LoVo (cell line): ENCODE measurements at places on chromosomes 2 and 18.
A peak's percentile ranks its signal among the peaks of the same experiment; 100 is the strongest.

DNA sequence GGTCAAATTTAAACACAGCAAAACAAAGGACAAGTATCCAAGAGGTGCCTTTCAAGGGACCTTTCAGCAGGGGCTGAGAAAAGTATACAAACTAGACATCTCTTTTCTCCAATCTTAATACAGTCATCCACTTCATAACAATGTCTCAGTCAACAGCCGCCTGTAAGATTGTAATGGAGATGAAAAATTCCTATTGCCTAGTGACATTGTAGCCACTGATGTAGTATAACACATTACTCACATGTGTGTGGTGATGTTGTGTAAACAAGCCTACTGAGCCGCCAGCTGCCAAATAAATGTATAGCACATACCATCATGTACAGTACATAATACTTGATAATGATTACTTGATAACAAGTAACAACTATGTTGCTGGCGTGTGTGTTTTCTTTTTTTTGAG lies 31.0 kb downstream of the VIT start:
- DNase-seq, result no peak

GRCh38 chr2:135728064-135728743 lies 13.5 kb upstream of the UBXN4 start:
- no peak for DNase-seq

DNA sequence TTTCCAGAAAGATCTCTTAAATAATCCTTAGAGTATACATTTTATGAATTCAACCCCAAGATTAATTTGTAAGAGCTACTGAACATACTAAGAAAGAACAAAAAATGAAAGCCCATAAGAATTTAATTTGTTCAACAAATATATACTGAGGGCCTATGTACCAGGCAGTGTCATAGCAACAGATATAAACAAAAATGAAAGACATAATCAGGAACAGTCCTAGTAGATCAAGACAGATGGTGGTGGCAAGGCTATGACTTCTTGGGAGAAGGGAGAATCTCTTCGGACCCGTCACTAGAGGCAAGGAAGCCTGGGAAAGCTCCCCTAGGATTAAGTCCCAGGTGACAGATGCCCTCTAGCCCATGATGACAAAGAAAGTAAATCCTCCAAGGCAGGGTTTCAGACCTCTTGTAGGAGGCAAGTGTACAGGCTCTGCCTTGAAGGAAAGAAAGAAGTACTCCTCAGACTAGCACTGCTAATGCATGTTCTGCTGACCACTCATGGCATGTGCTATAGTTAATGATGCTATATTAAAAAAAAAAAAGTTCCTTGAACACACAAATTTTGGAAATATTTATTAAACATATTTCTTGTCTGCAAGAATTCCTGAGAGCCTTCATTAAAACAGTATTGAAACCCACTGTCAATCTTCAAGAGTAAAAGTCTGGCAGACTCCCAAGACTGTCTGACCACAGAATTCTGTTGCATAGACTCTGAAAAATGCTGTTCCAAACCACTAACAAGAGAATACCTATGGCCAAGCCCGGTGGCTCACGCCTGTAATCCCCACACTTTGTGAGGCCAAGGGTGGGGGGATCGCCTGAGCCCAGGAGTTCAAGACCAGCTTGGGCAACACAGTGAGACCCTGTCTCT lies 31.5 kb downstream of the NOL10 start:
- peak; percentile 54 for DNase-seq

GRCh38 chr2:165275932-165276331 lies 36.7 kb downstream of the SCN2A start:
- DNase-seq, result no peak

GRCh38 chr2:200863782-200864175 lies 679 bp downstream of the CLK1 start:
- no peak for DNase-seq

DNA sequence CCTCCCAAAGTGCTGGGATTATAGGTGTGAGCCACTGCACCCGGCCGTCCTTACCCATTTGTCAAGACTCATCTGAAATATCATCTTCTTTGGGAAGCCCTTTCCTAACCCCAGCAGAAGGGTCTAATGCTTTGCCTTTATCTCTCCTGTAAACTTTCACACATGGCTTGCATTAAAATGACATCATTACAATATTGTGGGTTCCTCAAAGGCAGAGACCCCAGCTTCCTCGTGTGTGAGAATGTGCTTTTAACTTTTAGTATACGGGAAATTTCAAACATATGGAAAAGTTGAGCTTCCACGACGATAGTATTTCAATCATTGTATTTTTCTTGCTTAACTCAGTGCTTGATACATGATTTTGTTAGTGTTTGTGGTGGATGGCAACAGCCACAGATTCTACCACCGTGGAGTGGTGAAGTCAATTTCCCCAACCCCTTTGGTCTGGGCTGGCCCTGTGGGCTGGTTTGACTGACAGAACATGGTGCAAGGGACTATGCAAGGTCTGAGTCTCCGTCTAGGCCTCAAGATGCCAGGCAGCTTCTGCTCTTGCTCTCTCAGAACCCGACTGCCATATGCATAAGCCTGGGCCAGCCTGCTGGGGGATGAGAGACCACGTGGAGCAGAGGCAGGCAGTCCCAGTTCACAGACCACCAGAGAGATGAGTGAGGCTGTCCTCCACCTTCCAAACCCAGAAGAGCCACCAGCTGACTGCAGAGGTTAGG lies 39.9 kb downstream of the NGEF start:
- DNase-seq, result no peak

DNA sequence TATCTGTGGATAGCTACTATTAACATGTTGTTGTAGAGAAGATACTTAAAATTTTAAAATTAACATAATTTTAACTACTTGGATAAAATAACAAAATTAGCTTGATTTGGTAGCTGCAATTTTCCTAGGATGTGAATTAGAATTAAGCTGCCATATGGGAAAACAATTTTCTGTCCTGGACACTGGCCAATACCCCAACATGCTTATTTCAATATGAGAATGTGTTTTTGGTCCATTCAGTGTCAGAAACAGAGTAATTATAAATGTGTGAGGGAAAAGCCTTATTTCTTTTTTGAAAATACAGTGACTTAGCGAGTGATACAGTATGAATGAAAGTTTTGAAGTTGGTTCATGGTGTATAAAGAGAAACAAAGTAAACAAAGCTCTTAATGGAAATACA lies 948.3 kb upstream of the GYPC start:
- DNase-seq, result no peak

GRCh38 chr18:13279181-13280069 lies 60.9 kb downstream of the LDLRAD4 start:
- no peak for DNase-seq

DNA sequence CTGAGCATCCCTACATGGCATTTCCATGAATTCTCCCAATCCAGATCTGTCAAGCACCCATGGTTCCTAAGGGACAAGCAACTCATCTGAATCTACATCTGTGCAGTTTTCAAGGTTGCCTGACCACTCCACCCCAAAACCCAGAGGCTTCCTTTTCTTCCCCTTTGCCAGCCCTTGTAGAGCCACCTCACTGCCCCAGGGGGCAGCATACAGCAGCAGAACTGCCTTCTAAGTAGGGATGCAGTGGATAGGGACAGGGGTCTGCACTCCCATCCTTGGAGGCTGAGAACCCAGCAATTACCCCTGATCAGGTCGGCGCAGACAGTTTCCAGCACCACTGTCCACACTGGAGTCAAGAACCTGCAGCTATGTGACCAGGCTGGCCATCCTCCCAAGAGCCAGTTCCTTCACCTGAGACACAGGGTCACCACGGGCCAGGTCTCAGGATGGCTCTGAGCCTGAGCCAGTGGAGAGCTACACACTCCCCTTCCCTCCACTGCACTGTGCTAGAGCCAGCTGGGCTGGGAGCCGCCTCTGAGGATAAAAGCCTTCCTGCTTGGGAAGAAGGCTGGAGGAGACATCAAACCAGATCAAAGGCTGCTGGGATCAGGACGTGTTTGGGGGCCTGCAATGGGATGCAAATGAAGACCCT lies 283.1 kb downstream of the CELF4 start:
- DNase-seq, result no peak

DNA sequence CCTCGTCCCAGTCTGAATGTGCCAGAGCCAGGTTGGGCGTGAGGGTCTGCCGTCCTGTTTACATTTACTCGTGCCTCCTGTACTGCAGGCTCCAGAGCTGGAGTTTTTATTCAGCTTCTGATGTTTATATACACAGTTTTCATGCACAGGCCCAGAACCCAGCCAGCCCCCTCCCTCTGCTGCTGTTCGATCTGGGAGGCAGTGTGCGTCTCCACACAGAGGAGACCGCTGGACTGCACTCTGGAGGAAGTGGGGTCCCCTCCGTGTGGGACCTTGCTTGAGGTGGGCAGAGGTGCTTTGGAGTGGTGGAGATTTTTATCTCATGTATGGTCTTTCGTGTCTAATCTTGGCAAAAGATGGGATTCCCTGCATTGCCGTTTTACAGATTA lies 90.6 kb downstream of the GLI2 start:
- no peak for DNase-seq

GRCh38 chr2:159637988-159638501 lies 21.7 kb upstream of the BAZ2B start:
- peak; percentile 62 for DNase-seq

DNA sequence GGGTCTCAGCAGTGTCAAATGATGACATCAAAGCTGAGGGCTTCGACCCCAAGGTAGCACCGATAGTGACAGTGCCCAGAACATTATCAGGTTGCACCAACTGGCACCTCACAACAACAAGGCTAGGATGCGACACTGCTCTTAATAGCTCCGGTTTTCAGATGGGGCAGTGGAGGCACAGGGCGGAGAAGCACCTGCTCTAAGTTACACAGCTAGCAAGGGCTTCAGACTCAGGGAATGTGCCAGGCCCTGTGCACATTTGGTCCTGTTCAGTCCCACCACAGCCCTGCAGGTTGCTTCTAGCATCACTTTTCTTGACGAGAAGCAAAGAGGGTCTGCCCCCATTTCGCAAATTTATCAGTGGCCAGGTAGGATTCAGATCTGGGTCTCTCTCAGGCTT lies 74.1 kb downstream of the DGKD start:
- no peak for DNase-seq

- peak; percentile 40 for DNase-seq
These were observed 129.5 kb downstream of the FAM124B start for GRCh38 chr2:224272237-224272910.

GRCh38 chr2:169979025-169979424 lies 151.8 kb downstream of the UBR3 start:
- DNase-seq, result no peak

DNA sequence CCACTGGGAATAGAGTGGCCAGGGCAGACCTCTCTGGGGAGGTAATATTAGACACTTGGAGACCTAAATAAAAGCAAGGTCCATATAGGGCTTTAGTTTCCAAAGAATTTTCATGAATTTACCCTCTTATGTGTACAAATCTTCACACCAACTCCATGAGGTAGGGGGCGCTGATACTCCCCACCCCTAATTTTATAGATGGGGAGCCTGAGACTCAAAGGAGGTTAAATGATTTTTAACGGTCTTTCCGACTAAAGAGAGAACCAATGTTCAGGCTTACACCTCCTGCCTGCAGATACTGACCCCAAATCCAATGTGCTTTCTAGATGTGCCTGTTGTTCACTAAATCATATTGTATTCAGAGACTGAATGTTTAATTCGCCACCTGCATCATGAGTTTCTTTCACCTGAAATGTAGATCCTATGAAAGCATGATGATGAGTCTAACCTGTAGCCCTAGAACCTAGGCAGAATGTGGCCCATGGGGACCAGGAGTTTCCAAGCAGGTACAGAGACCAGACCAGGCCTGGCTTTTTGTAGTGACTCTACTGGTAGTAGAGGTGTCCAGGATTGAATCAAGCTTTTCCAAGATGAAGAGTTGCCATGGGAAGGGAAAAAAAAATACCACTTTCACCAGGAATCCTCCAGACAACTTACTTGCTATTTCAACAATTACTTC lies 16.8 kb upstream of the PAX3 start:
- no peak for DNase-seq

- no peak for DNase-seq
These were observed 44.7 kb upstream of the HK2 start for GRCh38 chr2:74789271-74789670.

DNA sequence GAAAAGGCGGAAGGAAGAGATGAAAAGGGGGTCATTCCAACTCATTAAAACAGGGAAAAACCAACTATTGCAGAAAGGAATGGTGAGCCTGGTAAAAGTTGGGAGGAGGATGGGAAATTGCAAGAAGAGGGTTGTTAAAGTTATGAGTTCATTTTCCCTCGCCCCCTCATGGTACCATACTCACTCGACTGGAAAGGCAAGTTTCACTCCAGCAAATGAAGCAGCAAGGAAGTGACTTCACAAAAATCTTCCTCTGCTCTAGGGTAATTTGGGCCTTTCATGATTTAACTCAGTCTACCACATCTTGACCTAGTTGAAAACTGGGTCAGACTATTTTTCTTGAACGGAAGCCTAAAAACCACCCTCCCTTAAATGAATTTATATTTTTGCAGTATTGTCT lies 22.8 kb upstream of the DAW1 start:
- no peak for DNase-seq

GRCh38 chr2:43328133-43328532 lies 101.7 kb upstream of the ZFP36L2 start:
- no peak for DNase-seq

DNA sequence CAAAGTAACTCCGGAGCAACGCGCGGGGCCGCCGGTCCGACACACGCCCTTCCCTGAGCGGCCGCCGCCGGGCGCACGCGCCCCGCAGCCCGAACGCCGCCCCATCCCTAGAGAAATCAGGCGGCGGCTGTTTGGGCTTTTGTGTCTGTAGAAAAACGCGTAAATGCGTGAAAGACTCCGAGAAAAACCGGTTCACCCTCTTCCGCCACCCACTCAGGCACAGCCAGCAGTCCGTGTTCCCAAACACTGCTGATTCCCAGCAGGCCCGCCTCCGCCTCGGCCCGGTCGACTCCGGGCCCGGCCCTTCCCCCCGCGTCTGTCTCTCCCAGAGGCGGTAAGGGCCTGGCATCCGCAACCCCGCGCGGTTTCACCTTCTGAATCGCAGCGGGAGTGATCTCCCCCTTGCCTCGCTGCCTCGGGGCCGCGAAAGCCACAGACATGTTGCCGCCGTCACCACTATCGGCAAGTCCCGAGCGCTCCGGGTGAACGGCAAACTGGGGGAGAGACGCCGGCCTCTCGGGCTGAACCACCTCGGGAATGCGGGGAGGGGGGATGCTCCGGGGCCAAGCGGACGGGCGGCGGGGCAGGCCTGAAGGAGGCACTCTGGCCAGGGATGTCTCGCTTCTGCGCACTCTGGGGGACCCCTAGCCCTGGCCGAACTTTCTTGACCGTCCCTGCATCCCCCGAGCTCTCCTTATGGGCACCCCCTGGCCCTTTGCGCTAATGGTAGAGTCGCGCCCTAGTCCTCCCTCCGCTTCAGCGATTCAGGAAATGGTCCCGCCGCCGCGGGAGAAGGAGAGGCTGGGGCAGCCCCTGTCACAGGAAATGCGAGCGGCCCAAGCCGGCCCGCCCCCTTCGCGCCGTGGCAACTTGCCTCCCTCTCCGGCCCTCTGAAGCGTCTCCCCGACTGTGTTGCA lies at the start of gene SS18:
SS18 (minus strand) TSS at position 484 of the 917 bp plus-strand sequence; CDS start at position 440, 44 bp downstream.
- DNase-seq, result peak; percentile 91

- DNase-seq, result no peak
These were observed 25.7 kb downstream of the PXDN start for GRCh38 chr2:1718339-1719220.

GRCh38 chr18:61127714-61128467 lies 205.3 kb upstream of the CDH20 start:
- no peak for DNase-seq
